ENCODE measurements at places on chromosomes 5 and 9.
A peak's percentile ranks its signal among the peaks of the same experiment; 100 is the strongest.

GRCh38 chr5:134439210-134439654, 27.6 kb upstream of the CDKN2AIPNL start:
- no peak for DNase-seq

GRCh38 chr5:84115727-84116126, 269.0 kb downstream of the EDIL3 start:
- DNase-seq = no peak

DNA sequence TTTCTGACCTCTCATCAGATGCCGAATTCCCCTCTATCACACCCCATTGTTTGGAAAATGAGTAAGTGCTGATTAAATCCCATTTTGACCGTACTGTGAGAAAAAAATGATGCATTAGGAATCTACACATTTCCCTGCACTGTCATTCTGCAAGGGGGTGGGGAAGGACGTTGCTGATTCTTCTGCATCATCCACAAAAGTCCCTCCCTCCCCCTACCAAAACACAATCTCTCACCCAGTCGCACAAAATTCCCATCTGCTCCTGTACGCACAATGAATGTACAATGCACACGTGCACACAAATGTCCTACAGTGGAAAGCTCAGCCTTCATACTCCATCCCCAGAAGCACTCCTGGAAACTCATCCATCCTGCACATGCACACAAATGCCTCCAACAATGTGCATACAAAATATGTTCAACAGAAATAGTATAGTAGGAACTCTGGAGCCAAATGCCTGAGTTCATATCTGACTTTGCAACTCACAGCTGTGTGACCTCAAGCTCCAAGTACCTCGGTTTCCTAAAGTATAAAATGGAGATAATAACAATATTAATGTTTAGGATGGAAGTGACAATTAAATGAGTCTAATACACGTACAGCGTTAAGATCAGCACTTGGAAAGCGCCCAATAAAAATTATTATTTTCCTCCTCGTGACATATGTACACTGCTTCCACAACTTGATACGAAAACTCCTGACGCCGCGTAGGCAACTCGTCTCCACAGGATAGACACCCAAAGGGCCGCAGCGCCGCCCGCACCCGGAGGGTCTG, 809 bp downstream of the TNIP1 start:
- DNase-seq = no peak

GRCh38 chr9:23693374-23693773, 132.7 kb downstream of the ELAVL2 start:
- no peak for DNase-seq

- DNase-seq = no peak
Observed at GRCh38 chr5:107218457-107219193, 452.1 kb downstream of the EFNA5 start.

GRCh38 chr9:29793970-29794369, 2220.7 kb upstream of the C9orf72 start:
- no peak for DNase-seq

- DNase-seq = no peak
Observed at GRCh38 chr5:168086104-168086610, 205.3 kb upstream of the WWC1 start.

GRCh38 chr5:135600152-135600570, 21.4 kb upstream of the CXCL14 start:
- no peak for DNase-seq

DNA sequence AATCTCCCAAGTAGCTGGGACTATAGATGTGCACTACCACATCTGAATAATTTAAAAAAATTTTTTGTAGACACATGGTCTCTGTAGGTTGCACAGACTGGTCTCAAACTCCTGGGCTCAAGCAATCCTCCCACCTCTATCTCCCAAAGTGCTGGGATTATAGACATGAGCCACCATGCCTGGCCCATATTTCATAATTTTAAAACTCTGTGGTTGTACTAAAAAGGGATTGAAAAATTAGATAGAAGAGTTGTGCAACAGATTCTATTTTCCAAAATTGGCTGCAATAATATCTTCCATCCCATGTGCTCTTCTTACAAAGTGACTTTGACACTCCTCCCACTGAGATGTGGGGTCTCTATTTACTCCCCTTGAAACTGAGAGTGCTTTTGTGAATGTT, 7.6 kb upstream of the UHRF2 start:
- no peak for DNase-seq

- no peak for DNase-seq
Observed at GRCh38 chr9:122866079-122866478, 37.7 kb upstream of the PDCL start.

DNA sequence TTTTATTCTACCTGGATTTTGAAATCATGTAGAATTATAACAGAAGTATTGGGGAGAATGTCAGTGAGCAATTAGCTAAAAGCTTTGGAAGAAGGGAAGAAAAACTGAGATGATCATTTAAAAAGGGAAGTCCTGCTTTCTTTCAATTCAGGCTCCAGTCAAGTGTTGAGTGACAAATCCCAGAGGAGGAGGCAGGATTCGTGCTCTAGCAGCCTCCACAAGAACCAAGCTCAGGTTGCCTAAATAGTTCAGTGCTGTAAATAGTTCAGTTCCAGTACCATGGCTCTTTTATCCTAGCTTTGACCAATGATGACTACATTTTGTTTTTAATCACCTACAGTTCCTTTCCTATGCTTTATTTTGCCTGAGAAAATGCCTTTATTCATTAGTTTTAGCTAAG, 204.9 kb upstream of the NREP start:
- no peak for DNase-seq

- DNase-seq = peak; percentile 56
Observed at GRCh38 chr5:150783422-150783928, 4.9 kb downstream of the SMIM3 start.

- no peak for DNase-seq
Observed at GRCh38 chr5:127582773-127583370, 65.4 kb downstream of the PRRC1 start.

GRCh38 chr5:56791396-56791795, 24.0 kb upstream of the MAP3K1 start:
- DNase-seq = no peak

DNA sequence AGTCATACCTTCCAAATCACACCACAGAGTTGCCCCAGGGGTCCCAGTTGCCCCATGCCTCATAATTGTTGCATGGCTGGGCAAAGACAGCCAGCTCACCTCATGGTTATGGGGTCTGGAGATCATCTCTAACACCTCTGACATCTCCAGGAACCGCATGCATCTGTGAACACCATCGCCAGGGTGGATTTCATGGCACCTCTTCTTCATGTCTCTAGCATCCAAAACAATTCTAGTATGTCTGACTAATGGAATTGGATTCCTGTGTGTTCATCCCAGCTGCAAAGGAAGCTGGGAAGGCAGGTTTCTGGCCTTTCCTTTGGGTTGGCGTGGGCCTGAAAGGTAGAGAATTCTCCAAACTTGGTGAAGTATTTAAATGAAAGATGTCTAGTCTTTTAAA, 122.3 kb upstream of the ABCA1 start:
- DNase-seq = no peak

GRCh38 chr9:92312887-92313623, 12.1 kb downstream of the NOL8 start:
- DNase-seq = no peak

GRCh38 chr5:14593326-14594021, 11.9 kb downstream of the OTULINL start:
- DNase-seq = no peak

GRCh38 chr5:138336952-138337684, 948 bp upstream of the FAM53C start:
- no peak for DNase-seq

DNA sequence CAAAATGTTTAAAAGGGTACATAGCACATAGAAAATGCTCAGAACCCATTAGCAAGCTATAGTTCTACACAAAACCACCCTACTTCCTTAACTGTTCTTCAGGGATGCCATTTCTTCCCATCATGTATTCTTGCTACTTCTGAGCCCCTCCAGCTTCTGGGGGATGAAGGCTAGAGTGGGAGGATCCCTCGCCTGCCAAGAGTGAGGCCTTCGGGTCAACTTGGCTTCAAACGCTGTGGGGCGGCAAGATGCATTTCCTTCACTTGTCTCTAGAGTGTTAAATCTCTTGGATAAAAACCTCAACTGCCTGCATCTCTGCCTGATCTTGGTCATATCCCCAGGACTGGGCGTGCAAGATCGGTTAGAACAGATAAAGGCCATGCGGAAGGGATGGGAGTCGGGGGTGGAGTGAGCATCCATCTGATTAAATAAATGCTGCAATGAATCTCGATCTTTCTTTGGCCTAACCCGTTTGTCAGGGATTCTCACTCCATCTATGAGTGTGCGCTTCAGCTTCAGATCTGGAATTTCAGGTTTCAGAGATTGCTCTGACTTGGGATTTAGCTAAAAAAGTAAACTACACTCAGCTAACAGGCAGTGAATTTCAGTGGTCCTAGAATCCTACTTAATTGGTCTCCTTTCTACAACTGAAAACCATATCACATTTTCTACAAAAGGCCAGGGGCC, 118.0 kb upstream of the PANK3 start:
- DNase-seq = no peak

DNA sequence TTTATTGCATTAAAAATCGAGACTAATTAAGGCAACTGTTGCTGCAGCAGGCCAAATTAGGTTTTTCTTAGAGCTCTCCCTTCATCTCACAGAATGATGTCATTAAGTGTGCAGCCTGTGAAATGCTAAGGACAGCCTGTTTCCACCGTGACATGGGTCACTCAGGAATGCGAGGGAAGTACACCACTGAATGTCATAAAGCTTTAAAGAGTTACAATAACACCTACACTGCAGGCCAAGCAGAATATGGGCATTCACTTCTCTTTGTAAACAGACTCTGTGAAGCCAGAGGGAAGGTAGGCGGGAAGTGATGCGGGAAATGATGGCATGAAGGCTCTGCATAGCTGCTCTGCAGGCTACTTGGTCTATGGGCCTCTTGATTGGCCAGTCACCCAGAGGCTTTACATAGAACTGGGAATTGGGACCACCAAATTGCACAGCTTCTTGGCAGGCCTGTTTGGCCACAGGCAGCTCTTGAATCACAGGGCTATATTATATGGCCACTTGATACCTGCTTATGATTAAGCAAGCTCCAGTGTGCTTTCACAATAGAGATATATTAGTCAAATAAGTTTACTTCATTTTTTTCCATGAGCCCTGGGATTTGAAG, 28.4 kb upstream of the AOPEP start:
- no peak for DNase-seq

DNA sequence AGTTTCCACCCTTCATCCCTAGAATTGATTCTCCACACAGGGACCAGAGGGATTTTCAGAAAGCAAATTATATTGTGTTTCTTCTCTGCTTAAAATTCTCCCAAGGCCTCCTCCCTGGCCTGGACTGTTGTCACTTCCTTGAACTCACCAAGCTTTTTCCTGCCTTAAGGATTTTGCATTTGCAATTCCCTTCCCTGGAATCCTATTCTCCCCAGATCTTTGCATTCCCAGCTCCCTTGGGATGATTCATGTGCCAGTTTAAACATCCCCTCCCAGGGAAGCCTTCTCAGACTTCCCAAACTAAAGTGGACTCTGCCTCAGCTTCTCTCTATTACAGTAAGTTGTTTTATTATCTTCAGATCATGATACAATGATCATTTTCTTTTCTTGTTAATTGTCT, 35.2 kb upstream of the PDE8B start:
- DNase-seq = no peak

DNA sequence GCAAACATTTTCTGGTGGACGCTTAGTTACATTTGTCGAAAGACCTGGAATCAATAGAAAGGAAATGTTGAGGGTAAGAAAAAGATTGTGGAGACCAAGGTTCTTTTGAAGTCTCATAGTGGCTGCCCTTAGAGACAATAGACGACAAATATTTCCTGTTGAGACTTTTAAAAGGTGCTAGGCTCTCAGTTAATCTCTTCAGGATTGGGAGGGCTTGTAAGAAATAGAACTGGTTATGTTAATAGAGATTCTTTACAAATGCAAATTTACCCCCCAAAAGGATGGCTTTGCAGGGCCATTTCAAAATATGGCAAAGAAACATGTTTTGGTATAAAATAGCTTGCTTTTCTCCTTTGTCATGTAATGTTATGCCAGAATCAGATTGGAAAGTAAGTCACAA, 428.2 kb upstream of the CTNND2 start:
- no peak for DNase-seq

- no peak for DNase-seq
Observed at GRCh38 chr9:14198047-14198840, 115.7 kb downstream of the NFIB start.

DNA sequence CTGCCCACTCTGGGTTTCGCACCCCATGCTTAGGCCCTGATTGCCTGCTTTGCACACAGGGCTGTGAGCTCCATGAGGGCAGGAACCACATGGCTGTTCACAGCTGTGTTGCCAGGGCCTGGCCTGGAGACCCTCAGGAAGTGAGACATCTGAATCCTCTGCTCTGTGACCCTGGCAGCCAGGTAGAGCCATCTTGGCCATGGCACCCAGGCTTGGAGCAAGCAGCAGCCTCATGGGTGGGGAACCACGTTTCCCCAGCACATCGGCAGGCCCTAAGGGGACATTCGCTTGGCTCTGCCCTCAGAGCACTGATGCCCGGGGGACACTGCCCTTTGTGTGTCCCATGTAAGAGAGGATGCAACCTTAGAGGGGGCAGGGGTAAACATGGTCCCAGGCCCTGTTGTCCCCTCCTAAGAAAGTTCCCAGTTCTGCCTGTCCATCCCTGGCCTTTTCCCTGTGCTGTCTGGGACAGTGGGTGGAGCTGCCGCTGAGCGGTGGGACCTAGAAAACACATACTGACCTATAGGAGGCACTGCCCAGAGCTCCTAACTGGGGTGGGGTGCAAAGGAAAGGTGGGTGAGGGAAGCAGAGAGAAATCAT, 144.1 kb upstream of the IER5L start:
- no peak for DNase-seq

DNA sequence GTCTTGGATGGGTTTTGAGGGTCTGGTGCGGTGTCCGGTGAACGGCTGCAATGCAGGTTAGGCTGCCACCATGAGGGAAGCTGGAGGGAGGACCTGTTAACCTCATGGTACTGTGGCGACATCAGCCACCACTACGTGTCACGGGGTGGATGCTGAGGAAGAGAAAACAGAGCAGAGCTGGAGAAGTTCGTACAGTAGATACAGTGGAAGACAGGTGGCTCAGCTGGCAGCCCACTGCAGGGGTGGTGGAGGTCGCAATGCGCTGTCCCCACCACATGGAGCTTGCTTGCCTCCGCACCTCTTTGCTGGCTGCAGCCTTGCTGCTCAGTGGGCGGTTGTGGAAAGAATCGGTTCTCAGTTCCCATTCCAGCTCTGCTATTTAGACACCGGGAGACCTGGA, 2.8 kb downstream of the DCANP1 start:
- DNase-seq = no peak

- DNase-seq = no peak
Observed at GRCh38 chr5:61162832-61163567, 732 bp upstream of the SMIM15 start.

- no peak for DNase-seq
Observed at GRCh38 chr9:5643005-5643624, 14.2 kb downstream of the RIC1 start.
